Muscle of back (tissue), 13 donors: ENCODE measurements at places on chromosomes 13 and 19. TPM values are rescaled to one million over a fixed set of nuclear protein-coding genes. Genes with fewer than 3 reads are reported as not detected.
A peak's percentile ranks its signal among the peaks of the same experiment; 100 is the strongest.

- DNase-seq: no peak
These were observed 27.4 kb downstream of the FPR3 start for GRCh38 chr19:51822325-51822724.

DNA sequence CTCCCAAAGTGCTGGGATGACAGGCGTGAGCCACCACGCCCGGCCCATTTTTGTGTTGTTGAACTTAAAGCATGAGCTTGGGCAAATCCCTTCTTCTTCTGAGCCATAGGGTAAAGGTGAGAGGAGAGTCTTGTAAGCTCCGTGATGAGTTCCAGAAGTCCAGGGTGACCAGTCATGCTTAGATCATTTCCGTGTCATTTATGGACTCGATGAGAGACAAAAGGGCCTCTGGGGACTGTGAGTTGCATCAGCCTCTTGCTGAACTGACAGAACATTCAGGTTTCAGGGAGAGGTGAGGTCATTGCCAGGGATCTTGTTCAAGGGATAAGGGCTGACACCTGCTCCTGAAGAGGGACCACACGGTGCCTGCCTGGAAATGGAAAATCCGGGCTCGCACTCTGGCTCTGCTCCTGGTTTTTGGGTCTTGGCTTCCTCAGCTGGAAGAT, 53.6 kb downstream of the GADD45B start:
- no peak for DNase-seq

DNA sequence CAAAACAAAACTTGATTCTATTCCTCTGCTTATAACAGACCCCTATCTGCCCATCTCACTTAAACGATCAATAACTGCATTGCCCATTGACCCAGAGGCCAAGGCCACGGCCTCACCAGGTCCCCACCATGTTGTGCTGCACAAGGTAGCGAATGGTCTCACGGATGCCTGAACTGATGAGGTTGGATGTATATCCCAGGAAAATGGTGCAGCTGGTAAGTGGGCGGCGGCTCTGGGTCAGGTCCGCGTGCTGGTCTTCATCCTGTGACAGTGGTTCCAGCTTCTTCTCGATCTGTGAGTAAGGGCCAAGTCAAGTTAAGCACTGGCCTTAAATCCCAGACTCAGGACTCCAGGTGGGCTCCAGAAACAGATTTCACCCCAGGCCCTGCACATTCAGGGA, 1.6 kb downstream of the DHPS start:
- no peak for DNase-seq

- DNase-seq: peak; percentile 91
These were observed 33.6 kb upstream of the EPHX3 start for GRCh38 chr19:15265850-15266248.

DNA sequence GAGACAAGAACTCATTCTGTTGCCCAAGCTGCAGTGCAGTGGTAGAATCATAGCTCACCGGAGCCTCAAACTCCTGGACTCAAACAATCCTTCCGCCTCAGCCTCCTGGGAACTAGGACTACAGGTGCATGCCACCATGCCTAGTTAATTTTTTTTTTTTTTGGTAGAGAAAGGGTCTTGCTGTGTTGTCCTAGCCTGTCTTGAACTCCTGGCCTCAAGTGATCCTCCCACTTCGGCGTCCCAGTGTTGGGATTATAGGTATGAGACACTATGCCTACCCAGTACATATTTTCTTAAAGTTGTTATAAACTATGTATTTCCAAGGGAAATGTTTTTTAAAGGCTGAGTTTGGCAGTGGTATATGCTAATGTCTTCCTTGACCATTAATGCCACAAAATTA, 412.6 kb downstream of the KLF12 start:
- DNase-seq: no peak

PGLYRP2 gene
- not detected for polyA plus RNA-seq

PSG5 gene
- 2.3 TPM for polyA plus RNA-seq

GRIN2D gene
- polyA plus RNA-seq: 1.1 TPM

TLE6 gene
- polyA plus RNA-seq: 0.58 TPM
